ENCODE measurements at places on chromosomes 11 and 22. TPM values are rescaled to one million over a fixed set of nuclear protein-coding genes. Genes with fewer than 3 reads are reported as not detected.

DNA sequence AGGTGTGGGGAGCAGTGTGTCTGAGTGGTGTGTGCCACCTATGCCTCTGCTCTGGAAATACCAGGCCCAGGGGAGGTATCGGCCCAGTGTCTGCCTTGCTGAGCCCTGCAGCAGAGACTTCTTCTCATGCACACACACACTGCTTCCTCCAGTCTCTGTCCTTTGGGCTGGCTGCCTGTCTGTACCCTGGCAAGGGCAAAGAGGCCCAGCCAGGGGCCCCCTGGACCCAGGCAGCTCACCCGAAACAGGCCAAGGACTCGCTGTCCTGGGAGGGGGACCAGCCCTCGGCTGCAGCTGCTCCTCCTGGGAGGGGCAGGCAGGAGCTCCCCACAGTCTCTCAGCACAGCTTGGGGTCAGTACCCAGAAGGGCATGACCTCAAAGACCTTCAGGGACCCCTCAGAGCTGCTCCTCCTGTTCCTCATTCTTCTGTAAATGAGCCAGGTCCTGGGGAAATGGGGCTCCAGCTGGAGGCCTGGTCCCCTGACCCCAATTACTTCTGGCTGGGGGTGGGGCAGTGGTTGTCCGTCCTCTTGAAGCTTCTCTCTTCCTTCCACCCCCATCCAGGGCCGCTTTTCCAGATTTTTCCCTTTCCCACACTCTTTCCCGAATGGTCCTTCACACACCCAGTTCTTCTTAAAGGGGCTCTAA, 24.5 kb upstream of the ALX4 start:
- H3K36me3 ChIP-seq = no peaks in the 10 kb centered on the region
- H3K27ac ChIP-seq = no peak overlapping the region
- H3K4me1 ChIP-seq = no peaks in the 10 kb centered on the region
- no peak for DNase-seq
- peaks cover 60% of the 10 kb centered on the region for H3K27me3 ChIP-seq

DNA sequence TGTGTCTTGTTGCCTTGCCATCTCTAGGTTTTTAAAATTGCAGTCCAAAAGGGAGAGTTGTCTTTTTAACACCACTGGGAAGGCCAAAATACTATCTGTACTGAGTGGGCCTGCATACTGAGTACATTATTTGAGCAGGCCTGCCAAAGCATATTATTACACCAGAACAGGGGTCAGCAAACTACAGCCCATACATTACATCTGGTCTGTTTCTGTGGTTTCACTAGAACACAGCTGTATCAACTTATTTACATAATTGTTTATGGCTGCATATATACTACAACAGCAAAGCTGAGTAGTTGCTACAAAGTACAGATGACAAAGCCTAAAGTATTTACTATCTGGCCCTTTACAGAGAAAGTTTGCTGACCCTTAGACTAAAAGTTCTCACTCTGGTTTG, 74.0 kb downstream of the USP35 start:
- no peak overlapping the region for H3K27ac ChIP-seq
- no peaks in the 10 kb centered on the region for H3K27me3 ChIP-seq
- peaks cover 6% of the 10 kb centered on the region for H3K4me1 ChIP-seq
- no peak overlapping the region for H3K4me3 ChIP-seq

GRCh38 chr11:106789406-106789805, 228.9 kb downstream of the GUCY1A2 start:
- no peaks in the 10 kb centered on the region for H3K27me3 ChIP-seq
- DNase-seq = no peak
- H3K36me3 ChIP-seq = no peaks in the 10 kb centered on the region
- H3K4me3 ChIP-seq = no peak overlapping the region
- no peaks in the 10 kb centered on the region for H3K4me1 ChIP-seq

GRCh38 chr11:61716478-61717285, 35.8 kb upstream of the MYRF start:
- no peak for DNase-seq
- H3K27ac ChIP-seq = no peak overlapping the region

GRCh38 chr11:921921-922678, 3.6 kb upstream of the AP2A2 start:
- H3K4me1 ChIP-seq = peaks cover 9% of the 10 kb centered on the region
- H3K36me3 ChIP-seq = peaks cover 6% of the 10 kb centered on the region
- no peaks in the 10 kb centered on the region for H3K27me3 ChIP-seq
- DNase-seq = no peak

GRCh38 chr22:48279461-48279756, 1517.0 kb downstream of the TBC1D22A start:
- H3K27me3 ChIP-seq = no peaks in the 10 kb centered on the region
- no peak overlapping the region for H3K27ac ChIP-seq
- H3K4me1 ChIP-seq = no peaks in the 10 kb centered on the region
- H3K4me3 ChIP-seq = no peak overlapping the region

DNA sequence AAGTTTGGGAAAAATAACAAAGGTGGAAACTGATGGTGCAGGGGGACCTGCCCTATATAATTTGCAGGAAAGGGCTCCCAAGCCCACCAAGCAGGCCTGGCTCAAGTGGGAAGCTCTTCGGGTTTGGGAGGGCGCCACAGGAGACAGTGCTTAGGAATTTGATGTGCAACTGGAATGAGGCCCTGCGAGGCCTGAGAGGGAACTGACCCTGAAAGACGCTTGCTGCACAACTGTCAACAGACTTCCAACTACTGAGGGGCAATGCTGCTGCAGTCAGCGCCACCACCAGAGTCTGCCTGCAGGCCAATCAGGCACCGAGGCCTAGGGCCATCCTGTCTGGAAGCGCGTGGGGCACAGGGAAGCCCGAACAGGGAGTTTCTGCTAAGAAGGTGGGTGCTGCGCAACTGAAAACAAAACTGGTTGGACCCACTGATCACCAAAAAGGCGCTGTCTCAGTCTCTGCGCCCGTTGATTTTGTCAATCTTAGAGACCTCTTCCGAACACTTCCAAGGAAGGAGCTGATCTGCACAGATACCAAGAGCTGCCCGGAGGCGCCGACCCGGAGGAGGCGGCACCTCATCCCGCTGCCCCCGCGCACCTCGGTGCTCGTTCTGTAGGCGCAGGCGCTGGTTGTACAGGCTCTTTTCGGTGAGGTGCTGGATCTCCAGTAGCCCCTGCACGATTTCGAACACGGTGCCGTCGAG, 667 bp downstream of the DGCR6L start:
- H3K4me1 ChIP-seq = peaks cover 61% of the 10 kb centered on the region
- H3K4me3 ChIP-seq = peak overlapping the region; percentile 95
- H3K36me3 ChIP-seq = peaks cover 10% of the 10 kb centered on the region
- no peaks in the 10 kb centered on the region for H3K27me3 ChIP-seq
- peak overlapping the region; percentile 64 for H3K27ac ChIP-seq

- H3K36me3 ChIP-seq = no peaks in the 10 kb centered on the region
- H3K4me1 ChIP-seq = peaks cover 2% of the 10 kb centered on the region
- no peak overlapping the region for H3K27ac ChIP-seq
- DNase-seq = no peak
- H3K4me3 ChIP-seq = no peak overlapping the region
- no peaks in the 10 kb centered on the region for H3K27me3 ChIP-seq
These were observed 63.0 kb downstream of the HIPK3 start for GRCh38 chr11:33320016-33320813.

- H3K36me3 ChIP-seq = no peaks in the 10 kb centered on the region
- no peaks in the 10 kb centered on the region for H3K27me3 ChIP-seq
- no peak overlapping the region for H3K27ac ChIP-seq
- no peaks in the 10 kb centered on the region for H3K4me1 ChIP-seq
- no peak overlapping the region for H3K4me3 ChIP-seq
- DNase-seq = no peak
These were observed 2302.2 kb upstream of the RAG2 start for GRCh38 chr11:38900211-38900610.

DNA sequence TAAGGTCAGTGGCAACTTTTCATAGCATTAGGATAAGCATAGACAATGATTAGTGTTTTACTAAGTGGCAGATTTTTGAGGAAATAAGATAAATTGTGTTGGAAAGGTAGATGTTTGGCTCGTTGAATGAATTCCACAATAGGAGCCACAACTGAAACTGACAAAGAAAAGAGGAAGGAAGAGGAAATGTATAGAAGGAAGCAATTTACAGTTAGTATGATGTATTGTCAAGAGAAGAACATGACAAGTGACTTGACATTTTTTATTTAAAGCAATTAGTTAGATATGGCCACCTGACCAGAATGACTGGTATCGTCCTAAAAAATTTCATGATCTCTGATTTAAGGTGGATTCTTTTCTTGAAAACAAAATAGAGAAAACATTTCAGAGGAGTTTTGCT, 3.1 kb upstream of the RAG2 start:
- peaks cover 11% of the 10 kb centered on the region for H3K27me3 ChIP-seq
- H3K4me3 ChIP-seq = no peak overlapping the region
- DNase-seq = no peak
- H3K27ac ChIP-seq = no peak overlapping the region
- no peaks in the 10 kb centered on the region for H3K4me1 ChIP-seq

- DNase-seq = no peak
- H3K27ac ChIP-seq = no peak overlapping the region
- no peaks in the 10 kb centered on the region for H3K36me3 ChIP-seq
- H3K4me3 ChIP-seq = no peak overlapping the region
- H3K27me3 ChIP-seq = no peaks in the 10 kb centered on the region
These were observed 378.4 kb upstream of the CHORDC1 start for GRCh38 chr11:90601261-90601660.

GRCh38 chr22:20090730-20091240, 10.7 kb downstream of the DGCR8 start:
- peaks cover 89% of the 10 kb centered on the region for H3K36me3 ChIP-seq
- no peak for DNase-seq
- H3K4me3 ChIP-seq = no peak overlapping the region
- no peaks in the 10 kb centered on the region for H3K27me3 ChIP-seq
- H3K27ac ChIP-seq = peak overlapping the region; percentile 61

GRCh38 chr11:33064866-33065265, 25.5 kb downstream of the TCP11L1 start:
- no peak overlapping the region for H3K27ac ChIP-seq
- no peak overlapping the region for H3K4me3 ChIP-seq
- H3K4me1 ChIP-seq = peaks cover 37% of the 10 kb centered on the region
- DNase-seq = no peak
- H3K36me3 ChIP-seq = peaks cover 53% of the 10 kb centered on the region

DNA sequence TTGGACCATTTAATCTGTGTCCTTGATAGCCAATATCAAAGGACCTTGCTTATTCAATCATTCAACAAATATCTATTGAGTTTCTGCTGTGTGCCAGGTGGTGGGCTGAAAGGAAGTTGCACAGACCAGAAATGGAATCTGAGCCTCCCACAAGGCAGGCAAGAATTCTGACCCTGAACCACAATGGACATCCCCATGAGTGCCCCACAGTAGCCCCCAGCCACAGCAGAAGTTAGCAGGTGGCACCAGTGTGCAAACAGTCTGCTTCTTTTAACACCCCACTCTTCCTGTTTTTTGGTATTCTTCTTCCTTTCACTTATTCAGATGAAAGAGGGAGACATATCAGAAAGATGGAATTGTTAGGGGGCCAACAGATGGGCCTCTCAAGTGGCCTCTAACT, 12.2 kb upstream of the SERPING1 start:
- peaks cover 3% of the 10 kb centered on the region for H3K27me3 ChIP-seq
- no peak overlapping the region for H3K27ac ChIP-seq
- H3K36me3 ChIP-seq = no peaks in the 10 kb centered on the region
- no peak overlapping the region for H3K4me3 ChIP-seq

GRCh38 chr11:89521294-89521693, 30.1 kb upstream of the NOX4 start:
- no peak overlapping the region for H3K4me3 ChIP-seq
- no peaks in the 10 kb centered on the region for H3K4me1 ChIP-seq
- no peaks in the 10 kb centered on the region for H3K36me3 ChIP-seq
- no peaks in the 10 kb centered on the region for H3K27me3 ChIP-seq
- DNase-seq = no peak

GRCh38 chr11:109864151-109864661, 229.0 kb upstream of the ZC3H12C start:
- no peaks in the 10 kb centered on the region for H3K27me3 ChIP-seq
- no peaks in the 10 kb centered on the region for H3K36me3 ChIP-seq
- no peaks in the 10 kb centered on the region for H3K4me1 ChIP-seq
- DNase-seq = no peak
- no peak overlapping the region for H3K27ac ChIP-seq

DNA sequence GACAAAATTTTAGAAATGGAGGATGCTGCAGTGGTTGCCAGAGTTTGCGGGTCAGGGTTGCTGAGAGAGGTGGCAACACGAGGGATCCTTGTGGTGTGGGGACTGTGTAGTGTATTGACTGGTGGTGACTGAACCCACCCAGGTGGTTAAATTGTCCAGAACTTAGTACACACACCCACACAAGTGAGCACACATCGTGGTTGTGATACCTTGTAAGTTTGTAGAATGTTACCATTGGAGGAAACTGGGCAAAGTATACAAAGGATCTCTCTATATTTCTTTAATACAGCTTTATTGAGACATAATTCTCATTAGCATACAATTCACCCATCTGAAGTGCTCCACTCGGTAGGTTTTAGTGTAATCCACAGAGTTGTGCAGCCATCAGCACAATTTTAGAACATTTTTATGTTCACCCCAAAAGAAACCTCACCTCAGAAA, 56.1 kb downstream of the MED15 start:
- peaks cover 87% of the 10 kb centered on the region for H3K36me3 ChIP-seq
- H3K27me3 ChIP-seq = no peaks in the 10 kb centered on the region

DNA sequence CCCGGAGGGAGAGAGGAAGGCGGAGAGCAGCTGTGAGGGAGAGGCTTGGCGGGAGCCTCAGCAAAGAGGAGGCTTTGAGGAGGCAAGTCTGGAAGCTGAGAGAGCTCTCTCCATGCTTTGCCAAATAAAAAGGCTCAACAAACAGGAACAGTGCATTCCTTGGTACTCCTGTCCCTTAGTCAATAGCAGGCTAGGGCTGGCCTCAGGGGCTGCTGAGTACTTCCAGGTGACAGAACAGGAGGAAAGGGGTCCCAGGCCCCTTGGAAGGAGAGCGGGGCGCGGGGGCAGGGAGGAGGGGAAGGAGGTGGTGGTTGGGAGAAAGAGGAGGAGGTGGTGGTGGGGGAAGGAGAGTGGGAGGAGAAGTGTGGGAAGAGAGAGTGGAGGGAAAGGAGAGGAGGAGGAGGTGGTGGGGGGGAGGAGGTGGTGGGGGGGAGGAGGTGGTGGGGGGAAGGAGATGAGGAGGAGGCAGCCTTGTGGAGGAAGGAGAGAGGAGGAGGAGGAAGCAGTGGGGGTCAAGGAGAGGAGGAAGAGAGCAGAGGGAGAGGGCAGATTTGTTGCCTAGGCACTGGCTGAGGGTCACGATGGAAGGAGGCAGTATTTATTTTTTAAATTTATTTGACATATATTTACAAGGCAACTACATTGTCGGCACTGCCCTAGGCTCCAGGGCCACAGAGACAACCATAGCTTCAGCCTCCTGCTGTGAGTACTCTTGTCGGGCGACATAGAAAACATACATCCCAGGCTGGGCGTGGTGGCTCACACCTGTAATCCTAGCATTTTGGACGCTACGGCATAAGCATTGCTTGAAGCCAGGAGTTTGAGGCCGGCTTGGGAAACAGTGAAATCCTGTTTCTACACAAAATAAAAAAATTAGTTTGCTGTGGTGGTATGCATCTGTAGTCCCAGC, 74.2 kb upstream of the ZBED5 start:
- H3K36me3 ChIP-seq = no peaks in the 10 kb centered on the region
- H3K4me1 ChIP-seq = peaks cover 15% of the 10 kb centered on the region
- H3K27ac ChIP-seq = no peak overlapping the region
- no peak for DNase-seq
- peak overlapping the region; percentile 64 for H3K4me3 ChIP-seq
- H3K27me3 ChIP-seq = peaks cover 54% of the 10 kb centered on the region

The SPON1 gene
- 0.45 TPM for total RNA-seq

The CCDC88B gene
- 106 TPM for total RNA-seq

The CUL5 gene
- 28.3 TPM for total RNA-seq

The CHKB gene
- 101 TPM for total RNA-seq

The HYLS1 gene
- total RNA-seq = 15.5 TPM

The SHISAL1 gene
- not detected for total RNA-seq

The DCDC1 gene
- not detected for total RNA-seq

The RCOR2 gene
- total RNA-seq = not detected

The PAMR1 gene
- not detected for total RNA-seq

Data from activated CD4-positive, alpha-beta memory T cell treated with anti-CD3 and anti-CD28 coated beads, Interleukin-2, amount 10 ng/mL, durations not matched to agents 7 days and 5 days (primary cell).